Activated CD4-positive, alpha-beta T cell treated with anti-CD3 and anti-CD28 coated beads for 48 hours (primary cell): ENCODE measurements at places on chromosomes 11 and 22.
A peak's percentile ranks its signal among the peaks of the same experiment; 100 is the strongest.

- DNase-seq: no peak
Measured at GRCh38 chr11:104320956-104321355, 157.0 kb upstream of the PDGFD start.

DNA sequence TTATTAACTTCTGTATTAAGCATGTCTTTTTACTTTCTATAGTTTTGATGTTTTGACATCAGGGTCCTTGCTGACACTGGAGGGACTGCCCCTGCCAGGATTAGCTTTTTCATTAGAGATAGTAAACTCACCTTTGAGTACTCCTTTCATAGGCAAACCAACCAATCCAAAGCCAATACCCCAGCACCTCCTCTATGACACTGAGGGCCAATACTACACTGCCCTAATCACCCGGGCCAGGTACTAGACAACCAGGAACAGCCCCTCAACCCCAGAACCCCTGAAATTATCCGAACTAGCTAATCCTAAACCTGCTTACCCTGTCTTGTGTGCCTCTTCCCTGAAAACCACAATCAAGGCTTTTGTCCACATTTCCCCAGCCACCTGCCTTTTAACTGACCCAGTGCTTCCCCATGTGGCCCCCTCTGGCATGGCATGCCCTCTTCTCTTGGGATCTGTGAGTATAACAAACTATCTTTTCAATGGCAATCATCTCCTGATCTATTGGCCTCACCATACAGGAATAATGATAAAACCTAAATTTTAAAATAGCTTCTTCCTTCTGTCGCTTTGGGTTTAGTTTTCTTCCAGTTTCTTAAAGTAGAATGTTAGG, 31.2 kb downstream of the RAB6A start:
- DNase-seq: peak; percentile 30

DNA sequence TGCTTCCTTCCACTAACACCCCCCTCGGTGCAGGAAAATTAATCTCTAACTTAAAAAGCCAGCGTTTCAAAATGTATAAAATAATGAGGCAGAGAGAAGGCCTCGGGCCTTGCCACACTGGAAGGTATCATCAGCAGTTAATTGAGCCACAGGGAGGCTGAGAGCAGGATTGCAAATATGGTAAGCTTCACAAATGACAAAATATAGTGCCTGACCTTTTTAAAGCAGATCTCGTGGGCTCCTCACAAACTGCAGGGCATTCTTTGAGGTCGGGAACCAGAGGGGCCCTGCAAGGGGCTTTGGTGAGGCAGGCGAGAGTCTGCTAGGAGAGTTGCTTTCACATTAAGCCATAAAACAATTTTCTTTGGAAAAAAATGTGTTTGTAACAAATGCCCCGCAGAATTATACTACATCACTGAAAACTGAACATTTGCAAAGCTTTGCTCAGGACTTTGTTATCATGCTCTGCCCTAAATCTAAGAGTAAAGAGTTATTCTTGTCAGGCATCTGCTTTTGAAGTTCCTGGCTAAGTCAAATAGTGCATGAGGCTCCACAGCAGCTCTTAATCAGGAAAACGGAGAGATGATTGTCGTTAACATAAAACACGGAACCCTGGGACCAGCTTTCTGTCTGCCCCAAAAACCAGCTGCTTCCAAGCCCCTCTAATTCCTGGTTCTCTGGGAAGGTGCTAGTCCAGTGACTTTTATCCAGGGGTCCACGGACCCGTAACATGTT, 61.4 kb upstream of the SYT13 start:
- DNase-seq: no peak

GRCh38 chr22:24304062-24304675, 33.5 kb downstream of the SPECC1L start:
- DNase-seq: no peak

DNA sequence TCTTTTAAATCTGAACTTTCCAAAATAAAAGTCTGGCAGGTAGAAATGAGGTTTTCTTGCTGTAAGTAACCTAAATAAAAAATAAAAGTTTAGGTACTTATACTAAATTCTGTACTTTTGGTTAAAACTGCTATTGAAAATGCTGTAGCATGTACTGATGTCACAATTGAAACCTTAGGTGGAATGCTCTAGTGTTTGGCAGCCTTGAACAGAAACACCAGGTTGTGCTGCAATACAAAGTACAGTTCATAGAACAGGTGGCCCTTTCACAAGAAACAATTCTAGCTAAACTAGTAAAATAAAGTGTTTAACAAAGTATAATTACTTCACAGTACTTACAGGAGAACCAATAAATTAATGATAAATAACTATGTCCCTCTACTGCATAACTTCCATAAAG, 25.1 kb downstream of the NPAT start:
- DNase-seq: no peak

DNA sequence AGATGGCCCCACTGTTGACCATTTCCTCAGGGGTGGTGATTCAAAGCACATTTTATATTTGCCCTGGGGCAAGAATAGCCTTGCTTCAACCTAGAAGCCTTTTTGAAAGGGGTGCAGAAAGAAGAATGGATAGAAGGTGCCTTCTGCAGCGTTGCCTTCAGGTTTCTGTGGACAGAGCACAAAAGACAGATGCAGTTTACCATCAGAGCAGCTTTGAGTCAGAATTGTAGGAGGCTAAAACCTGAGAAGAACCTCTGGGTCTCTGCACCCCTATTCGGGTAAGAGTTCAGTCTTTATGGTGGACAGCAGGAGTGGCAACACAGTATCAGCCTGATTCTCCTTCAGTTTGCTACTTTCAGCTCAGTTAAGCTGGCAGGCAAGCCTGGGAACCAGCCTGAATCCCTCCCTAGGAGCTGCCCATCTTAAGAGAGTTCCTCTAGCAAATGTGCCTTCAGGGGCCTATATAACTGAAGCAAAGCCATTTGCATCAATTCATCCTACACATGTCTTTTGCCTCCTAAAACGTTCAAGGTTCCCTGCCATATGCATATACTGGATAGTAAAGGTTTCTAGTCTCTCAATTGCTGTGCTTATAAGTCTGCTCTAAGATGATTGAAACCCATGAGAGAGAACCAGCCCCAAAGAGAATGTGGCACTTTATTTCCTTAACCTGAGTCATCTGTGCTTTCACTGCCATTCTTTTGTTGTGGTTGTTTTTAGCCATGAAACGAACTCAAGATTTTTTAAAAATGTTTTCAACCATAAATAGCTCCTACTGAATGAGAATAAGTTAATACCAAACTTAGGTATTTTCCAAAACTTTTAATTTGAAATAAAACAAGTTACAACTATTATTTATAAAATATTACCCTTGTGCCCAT, 123.0 kb downstream of the TRIM44 start:
- no peak for DNase-seq

GRCh38 chr22:31897842-31898805, 46.2 kb upstream of the YWHAH start:
- DNase-seq: no peak

GRCh38 chr11:7246179-7246578, 5.5 kb upstream of the SYT9 start:
- DNase-seq: no peak

DNA sequence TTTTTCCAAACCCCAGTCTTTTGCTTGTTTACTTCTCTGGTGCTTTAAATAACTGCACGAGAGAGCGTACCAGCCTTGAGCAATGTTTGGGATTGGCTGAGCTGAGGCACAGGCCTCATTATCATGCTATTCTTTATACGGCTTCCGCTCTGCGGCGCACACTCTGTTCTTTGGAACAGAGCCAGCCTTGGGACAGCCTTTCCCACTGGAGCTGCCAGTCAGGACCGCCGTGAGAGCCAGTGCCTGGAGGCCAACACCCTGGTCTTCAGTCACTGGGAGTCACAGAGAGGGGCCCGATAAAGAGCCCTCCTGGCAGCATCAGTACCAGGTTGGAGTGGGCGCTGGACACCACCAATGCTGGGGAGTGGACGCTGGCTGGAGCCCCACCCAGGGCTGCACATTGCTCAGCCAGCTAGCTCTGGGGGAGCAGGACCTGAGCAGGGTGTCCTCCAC, 125.6 kb downstream of the BCR start:
- no peak for DNase-seq

DNA sequence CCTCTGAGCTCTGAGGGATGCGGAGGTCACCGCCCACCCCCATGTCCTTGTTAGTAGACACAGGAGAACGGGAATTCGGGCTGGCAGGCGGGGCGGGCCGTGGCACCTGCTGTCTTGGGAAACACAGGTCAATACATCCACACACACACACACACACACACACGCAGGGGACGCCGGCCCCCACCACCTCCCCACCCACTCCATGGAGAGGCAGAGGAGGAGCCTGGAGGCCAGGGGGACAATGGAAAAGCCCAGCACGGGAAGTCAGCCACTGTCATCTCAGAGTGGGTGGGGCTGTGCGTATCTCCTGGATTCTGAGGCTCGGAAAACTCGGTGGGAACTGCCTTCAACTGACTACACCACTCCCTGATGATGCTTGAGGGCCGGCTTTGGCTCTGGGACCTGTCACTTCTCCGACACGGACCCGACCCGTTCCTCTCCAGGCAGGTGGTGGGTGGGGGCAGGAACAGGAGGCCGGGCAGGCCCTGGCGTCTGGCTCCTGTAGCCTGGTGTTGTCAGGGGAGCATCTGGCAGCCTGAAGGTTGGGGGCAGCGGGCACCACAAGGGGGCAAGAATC, 18.5 kb upstream of the TMEM184B start:
- DNase-seq: no peak

DNA sequence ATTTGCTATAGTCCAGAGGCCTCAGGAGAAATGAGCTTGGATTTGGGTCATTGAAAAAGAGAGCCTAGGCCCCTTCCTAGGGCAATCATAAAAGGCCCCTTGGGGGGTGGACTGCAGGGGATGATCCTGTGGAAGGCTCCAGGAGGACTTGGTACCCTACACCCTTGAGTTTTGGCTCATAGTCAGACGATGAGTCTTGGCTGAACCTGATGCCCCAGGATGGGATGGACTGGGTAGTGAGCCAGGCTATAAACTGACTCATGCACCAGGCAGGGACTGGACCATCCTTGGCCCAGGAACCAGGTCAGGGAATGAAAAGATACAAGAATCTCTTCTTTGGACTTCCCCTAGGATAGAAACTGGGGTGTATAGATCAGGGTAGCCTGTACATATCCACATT, 54.2 kb downstream of the NAV2 start:
- DNase-seq: no peak

DNA sequence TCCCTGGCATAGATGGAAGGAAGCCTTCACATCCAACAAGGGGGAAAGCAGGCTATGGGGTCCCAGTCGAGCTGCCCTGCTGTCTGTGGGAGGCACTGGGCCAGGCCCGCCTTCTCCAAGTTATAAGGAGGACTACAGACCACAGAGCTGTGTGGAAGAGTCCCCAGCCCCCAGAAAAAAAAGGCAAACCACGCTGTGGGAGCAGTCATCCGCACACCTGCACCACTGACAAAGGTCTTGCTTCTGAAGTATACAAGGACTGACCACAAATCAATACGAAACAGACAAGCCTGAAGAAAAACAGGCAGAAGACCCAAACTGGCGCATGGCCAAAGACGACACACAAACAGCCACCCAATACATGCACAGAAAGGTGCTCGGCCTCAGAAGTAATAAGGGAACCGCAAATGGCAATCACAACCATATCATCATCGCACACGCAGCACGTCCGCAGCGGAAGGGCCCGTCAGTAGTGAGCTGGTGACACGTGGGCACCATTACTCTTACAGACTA, 384.1 kb downstream of the CTTN start:
- DNase-seq: no peak

DNA sequence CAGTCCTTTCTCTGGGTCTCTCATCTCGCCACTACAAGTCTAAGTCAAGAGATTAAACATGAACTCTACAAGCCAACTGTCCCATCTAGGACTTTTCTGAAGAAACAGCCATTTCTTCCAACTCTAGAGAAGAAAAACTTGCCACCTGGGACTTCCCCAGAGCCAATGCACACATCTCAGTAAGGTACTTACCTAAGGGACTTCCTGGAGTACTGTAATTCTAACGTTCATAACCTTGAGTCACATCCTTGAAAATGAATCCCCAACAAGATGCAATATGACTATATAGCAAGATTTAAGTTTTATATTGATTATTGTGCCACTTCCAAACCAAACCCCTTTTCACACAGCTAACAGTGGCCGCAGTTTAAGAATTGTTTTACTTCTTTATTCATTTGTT, 11.9 kb upstream of the ISX start:
- DNase-seq: no peak
